Trophoblast cell (in vitro differentiated cells and primary cell): ENCODE measurements at places on chromosomes 5 and 9.

- no peak for DNase-seq
Measured at GRCh38 chr5:14628346-14628745, 36.2 kb upstream of the OTULIN start.

GRCh38 chr5:72185496-72186329 is 78.4 kb downstream of the MAP1B start:
- DNase-seq, result no peak

DNA sequence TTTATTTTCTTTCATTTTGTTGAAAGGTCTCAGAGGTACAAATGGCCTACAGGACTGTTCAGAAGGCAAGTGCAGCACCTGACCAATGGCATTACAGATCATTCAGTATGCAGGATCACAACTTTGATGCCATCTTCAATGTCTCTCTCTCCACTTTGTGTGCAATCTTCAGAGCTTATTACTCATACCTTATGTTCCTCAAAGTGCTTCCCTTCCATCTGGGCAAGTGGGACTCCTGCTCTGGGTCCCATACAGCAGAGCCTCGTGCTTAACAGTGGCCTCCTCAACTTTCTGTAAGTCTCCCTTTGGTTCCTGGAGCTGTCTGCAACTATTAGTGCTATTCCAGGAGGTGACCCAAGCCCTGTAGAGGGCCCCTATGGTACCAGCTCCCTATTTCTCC is 358.4 kb upstream of the RPS23 start:
- DNase-seq, result no peak

DNA sequence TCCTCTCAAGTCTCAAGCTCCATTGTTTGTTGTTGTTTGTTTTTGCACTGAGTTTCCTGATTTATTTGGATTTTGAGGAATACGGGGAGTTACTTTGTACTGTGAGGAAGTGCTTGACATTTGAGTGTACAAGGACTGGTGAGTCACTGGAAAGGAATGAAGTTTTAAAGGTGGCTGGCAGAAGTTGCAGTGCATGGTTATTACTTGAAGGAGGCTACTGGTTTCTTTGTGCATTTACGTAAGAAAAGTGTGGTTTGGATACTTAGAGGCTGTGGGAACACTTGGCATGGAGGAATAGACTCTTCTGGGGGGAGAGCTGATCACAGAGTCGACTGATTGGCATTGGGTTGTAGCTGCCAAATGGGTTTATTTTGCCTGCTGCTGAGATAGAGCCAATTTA is 919.0 kb downstream of the TAF11L14 start:
- DNase-seq, result peak; percentile 58

GRCh38 chr9:72205513-72205912 is 56.3 kb downstream of the GDA start:
- no peak for DNase-seq

DNA sequence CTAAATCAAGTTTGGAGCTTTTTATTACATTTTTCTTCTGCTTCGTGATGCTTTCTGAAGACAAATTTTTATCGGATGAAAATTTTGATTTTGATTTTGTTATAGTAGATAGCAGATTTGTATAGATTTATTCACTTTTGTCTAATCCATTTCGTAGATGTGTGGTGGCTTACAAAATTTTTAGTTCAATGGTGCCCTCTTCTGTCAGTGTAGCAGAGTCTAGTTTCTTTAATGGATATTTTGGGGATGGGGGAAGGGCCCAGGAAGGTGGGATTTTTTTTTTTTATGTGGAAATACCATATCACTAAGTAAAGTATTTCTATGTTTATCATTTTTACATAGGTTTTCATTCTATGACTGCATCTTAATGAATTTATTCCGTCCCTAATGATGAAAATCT is 259.9 kb upstream of the TARS1 start:
- no peak for DNase-seq

DNA sequence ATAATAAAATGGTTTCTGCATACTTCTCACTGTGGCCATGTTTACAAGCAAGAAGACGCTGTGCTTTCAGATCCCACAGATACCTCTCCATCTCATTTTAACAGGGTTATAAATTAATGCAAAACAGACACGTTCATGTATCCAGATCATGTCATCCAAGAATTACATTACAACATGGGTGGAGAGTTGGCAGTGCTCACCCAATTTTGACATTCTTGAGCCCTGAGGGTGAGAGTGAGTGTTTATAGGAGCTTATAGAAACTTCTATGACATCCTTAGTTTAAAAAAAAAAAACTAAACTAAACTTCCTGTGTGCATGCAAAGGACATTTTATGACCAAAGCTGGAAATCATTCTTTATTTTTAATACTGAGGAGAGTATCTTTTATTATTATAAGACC is 9.1 kb downstream of the PRKACG start:
- no peak for DNase-seq

DNA sequence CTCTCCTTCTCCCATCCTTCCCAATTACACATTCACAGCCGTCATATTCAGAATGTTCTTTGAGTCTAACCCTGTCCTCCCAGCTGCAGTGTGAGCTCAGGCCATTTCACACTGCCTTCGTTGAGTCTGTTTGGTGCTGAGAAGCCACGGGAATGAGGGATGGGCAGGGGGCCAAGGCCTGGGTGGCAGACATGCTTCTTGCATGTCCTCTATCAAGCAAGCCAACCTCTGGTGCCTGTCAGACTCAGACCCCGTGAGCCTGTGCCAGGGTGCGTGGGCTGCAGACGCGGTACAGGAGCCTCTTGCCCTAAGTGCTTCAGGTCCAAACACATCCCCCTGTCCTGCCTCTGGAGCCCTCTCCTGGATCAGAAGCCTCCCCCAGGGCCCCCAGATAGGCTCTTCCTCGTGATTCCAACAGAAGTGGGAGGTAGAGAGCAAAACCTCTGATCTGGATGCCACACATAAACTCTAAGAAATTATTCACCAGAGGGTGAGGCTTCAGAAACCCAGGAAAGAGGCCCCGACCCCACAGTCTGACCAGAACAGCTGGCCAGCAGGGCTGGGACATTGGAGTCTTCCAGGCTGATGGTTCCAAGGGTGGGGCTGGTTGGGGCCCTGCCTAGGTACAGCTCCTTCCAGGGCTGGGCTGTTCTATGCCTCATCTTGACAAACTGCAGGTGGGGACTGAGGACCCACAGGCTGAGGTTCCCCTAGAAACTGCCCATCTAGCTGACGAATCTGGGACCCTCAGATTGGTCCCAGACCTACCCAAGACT is 46.7 kb upstream of the CDKN2AIPNL start:
- no peak for DNase-seq

GRCh38 chr9:77432053-77432452 is 216.1 kb downstream of the GNA14 start:
- no peak for DNase-seq

GRCh38 chr5:129124608-129125007 is 30.1 kb downstream of the ISOC1 start:
- DNase-seq, result no peak

- DNase-seq, result peak; percentile 91
Measured at GRCh38 chr5:168291342-168291963, at the start of gene WWC1. Gene WWC1, plus strand, starts transcription at chr5:168291645. Its CDS starts 508 bp downstream, at chr5:168292153.
